CD4-positive, alpha-beta T cell treated with Interleukin-15 for 4 hours (primary cell): ENCODE measurements at places on chromosomes 2 and 18.

- no peak for DNase-seq
Observed at GRCh38 chr2:118535171-118535817, 312.2 kb downstream of the EN1 start.

- no peak for DNase-seq
Observed at GRCh38 chr2:1989216-1989615, 244.9 kb upstream of the PXDN start.

DNA sequence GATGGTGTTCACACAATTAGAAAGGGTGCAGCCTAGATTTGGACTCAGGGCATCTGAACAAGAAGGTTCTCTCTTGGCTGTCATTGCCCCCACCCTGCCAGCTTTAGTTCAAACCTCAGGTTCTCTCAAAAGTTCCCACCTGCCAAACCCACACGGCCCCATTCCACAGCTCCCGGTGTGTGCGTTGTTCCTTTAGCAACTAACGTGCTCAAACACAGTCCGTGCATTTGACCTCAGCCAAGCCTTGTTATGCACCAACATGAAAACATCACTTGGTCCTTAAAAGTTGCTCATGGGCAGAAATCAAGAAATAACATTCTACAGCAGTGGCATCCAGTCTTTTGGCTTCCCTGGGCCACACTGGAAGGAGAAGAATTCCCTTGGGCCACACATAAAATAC, 32.0 kb downstream of the LOXHD1 start:
- no peak for DNase-seq

DNA sequence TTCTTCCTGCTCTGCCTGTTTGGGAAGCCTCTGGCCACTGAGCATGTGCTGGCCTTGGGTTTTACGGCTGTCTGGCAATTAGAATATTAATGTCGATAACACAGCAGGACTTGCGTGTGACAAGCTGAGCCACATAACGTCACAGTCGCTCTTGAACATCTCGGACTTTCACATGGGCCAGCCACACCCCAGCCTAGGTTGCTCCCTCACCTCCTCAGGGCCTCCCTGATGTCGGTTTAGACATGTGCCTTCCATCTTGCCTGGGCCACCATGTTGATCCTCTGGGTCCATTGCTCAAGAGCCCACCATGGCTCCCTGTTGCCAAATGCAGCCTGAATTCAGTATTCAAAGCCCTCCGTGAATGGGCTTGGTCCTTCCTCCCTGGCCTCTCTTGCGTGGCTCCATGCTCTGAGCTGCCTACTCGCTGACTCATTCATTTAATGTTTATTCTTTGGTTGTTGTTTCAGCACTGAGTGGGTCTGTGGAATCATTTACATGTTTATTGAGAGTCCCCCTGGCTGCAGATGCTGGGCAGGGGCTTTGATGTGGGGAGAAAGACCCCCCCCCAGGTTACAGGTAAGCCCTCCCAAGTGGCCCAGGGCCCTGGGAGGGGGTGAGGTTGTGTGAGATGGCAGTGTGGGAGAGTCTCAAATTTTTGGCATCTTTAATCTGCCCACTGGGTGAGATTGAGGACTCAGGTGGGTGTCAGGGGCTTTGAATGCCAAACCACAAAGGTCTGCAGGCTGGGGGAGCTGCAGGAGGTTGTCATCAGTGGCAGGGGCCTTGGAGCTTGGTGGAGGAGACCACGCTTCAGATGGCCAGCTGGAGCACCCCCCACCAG, 62.0 kb downstream of the ODC1 start:
- no peak for DNase-seq

DNA sequence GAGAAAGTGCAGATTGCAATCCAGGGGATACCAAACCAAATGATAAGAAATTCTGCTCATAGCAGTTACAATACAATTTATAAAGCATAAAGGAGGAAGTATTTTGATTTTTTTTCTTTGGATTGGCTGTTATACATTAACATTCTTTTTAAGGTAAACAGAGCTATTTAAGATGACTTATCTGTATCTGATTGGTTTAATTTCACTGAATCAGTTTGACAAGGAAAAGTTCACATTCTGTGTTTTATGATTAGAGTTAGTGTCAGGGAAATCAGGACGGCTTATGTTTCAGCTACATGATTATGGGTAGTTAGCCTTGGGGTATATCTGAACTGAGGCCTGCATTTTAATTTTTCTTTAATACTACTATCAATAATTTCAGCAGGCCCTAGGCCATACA, 360.9 kb downstream of the ARL6IP6 start:
- no peak for DNase-seq

- DNase-seq: no peak
Observed at GRCh38 chr2:200619279-200619678, 33.5 kb downstream of the AOX1 start.

DNA sequence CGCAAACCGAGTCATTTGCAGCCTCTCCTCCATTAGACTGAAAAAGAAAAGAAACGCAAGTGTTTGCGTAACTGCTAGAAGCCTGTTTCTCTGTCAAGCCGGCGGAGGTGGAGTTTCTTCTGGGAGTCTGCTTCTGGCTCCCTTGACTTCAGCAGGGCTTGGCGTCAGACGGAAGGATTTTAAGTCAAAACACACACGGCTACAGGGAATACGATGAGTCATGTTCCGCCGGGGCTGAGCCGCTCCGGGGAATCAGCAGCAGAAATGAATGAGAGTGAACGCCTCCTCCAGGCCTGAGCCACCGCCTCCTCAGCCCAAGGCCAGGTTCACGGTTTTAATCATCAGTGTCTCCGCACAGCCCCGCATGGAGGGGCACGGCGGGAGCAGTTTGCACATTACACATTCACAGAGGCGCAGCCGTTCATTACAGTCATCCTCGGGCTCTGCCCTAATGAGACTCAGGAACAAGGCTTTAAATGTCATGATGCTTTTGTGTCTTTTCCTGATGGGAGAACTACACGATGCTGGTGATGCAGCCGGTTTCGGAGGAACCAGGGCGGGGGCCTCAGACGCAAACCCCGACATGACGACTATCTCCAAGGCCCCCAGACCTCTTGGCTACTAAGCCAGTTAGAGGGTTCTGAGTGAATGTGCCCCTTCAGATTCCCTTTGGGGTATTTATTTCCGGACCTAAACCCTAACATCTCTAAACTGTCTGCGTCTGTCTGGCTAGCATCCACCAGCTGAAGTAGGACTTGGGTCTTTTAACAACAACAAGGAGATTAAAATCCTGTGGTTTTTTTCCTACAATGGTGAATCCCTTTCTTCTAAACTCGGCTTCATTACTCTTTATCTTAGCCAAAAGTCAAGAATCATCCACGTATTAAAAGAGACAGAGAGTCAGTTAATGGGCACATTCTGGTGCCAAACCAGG, 11.1 kb upstream of the SCG2 start:
- no peak for DNase-seq

- no peak for DNase-seq
Observed at GRCh38 chr2:60512062-60512622, 41.3 kb downstream of the BCL11A start.
